ENCODE measurements at places on chromosomes 7 and 10. TPM values are rescaled to one million over a fixed set of nuclear protein-coding genes. Genes with fewer than 3 reads are reported as not detected.

DNA sequence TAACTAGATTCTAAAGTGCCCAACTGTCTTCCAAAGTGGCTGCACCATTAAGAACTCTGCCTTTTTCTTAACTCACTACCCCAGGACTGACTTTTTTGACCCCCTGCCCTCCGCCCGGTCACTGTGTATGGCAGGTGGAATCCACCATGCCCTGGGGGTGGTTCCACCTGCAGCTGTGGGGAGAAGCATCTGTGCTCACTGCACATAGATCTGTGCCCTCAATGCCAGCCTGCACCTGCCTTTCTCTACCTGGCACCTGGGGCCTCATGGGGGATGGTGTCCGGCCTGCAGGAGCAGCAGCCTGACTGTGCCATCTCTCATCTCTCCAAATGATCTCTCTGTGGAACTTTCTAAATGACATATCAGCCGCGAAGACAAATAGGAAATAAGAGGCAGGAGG, 353.5 kb downstream of the PAXIP1 start:
- no peak for DNase-seq

- DNase-seq, result no peak
Measured at GRCh38 chr10:24575481-24576002, 148.1 kb downstream of the ARHGAP21 start.

GRCh38 chr10:128898916-128899195, 568.2 kb upstream of the MGMT start:
- no peak for DNase-seq

DNA sequence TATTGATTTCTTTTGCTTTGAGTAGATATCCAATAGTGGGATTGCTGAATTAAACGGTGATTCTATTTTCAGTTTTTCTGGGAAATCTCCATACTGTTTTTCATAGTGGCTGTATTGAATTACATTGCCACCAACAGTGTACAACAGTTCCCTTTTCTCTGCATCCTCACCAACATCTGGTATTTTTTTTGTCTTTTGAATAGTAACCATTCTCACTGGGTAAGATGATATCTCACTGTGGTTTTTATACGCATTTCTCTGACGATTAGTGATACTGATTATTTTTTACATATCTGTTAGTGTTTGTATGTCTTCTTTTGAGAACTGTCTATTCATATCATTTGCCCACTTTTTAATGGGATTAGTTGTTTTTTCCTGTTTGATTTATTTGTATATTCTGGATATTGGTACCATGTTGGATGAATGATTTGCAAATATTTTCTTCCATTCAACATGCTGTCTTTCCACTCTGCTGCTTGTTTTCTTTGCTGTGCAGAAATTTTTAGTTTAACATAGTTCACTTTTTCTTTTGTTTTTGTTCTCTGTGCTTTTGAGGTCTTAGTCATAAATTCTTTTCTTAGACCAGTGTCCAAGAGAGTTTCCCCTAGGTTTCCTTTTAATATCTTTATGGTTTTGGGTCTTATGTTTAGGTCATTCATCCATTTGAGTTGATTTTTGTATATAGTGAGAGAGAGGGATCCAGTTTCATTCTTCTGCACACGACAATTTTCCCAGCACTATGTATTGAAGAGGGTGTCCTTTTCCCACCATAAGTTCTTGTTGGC, 584.7 kb downstream of the PHTF2 start:
- DNase-seq, result no peak

- DNase-seq, result no peak
Measured at GRCh38 chr7:22129819-22130580, 184.3 kb upstream of the CDCA7L start.

Gene ZNF518A
- 19.7 TPM for total RNA-seq

Gene ANKRD30A
- total RNA-seq, result not detected
